ENCODE measurements at places on chromosomes 4 and X.

GRCh38 chr4:186146458-186146857 is 42.0 kb downstream of the FAM149A start:
- no peak for DNase-seq

DNA sequence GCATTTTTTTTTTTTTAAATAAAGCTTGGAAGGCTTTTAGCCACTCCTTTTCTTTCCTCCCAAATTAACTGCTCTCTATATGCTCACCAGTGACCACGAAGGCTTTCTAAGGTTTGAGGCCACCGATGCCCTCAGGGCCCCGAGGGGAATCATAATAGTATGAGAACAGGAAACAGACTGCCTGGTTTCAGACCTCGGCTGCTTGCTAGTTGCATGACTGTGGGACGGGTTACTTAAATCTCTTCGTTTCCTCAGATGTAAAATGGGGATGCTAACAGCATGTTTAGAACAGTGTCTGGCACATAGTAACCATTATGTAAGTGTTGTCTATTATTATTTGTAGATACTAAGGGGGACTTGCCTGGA is 3.6 kb downstream of the LINC00632 start:
- no peak for DNase-seq

GRCh38 chr4:36420111-36420679 is 138.8 kb downstream of the DTHD1 start:
- DNase-seq, result no peak

DNA sequence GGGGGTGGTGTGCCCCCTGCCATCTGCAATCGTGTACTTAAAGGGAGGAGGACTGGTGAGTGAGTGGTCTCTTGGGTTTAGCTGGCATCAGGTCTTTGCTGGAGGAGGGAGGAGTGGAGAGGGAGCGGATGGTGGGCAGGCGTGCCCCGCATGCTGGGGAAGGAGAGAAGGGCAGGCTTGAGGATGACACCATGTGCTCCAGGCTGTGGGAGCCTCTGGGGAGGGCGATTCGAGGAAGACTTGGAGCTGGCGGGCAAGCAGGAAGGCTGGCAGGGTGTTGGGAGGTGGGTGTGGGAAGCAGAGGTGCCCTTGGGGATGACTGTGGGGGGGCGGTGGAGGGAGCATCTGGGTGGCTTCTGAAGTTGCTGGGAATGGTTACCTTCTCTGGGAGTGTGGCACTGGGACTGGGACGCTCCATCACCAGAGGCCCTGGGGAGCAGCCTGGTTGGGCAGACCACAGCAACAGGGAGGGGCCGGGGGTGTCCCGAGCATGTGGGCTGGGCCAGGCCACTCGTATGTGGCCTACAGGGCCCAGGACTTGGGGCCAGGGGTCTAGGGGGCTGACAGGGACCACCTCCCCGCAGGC is 30.8 kb upstream of the AFAP1 start:
- no peak for DNase-seq

DNA sequence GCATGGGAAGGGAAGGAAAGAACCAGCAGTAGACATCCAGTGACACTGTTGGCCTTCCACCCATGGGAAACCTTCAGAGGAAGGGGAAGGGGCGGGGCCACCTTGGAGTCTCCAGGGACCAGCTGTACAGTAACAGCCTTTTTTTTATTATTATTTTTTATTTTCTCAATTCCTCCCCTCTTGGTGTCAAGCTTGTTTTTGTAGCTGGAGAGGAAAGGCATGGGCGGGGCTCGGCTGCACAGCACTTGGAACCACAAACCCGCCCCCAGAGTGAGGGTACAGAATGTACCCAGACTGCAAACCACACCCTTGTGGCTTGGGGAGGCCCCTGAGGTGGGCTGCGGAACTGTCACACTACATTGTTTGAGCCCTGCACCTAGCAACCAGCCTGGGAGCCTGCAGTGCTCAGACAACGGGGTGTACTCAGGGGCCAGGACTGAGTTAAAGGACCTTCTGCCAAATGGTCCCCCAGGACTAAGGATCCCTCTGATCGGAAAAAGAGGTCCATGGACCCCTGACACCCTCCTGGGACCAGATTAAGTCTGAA is 45.7 kb downstream of the PRPS1 start:
- DNase-seq, result no peak
